Stimulated activated naive CD4-positive, alpha-beta T cell (primary cell): ENCODE measurements at places on chromosomes 2 and 18.

DNA sequence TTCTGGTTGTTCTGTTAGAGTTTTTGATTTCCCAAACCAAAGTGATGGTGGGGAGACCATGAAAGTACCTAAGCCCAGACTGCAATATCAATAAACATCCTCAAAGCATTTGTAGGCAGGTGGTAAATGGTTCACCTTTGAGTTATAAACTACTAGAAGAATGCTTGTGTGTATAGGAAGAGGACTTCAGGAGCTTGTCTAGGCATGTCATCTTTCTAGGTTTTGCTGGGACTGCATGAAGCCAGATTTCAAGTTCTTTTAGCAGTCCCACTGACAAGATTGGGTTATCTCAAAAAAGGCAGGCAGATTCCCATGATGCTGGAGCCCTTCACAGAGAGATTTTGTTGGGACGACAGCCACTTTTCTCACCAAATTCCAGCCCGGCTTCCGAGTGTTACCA lies 135.3 kb downstream of the KCNE4 start:
- DNase-seq = no peak

- no peak for DNase-seq
Observed at GRCh38 chr2:227402959-227403358, 15.2 kb upstream of the SCYGR1 start.

- no peak for DNase-seq
Observed at GRCh38 chr2:18378020-18378653, 182.3 kb downstream of the RDH14 start.

GRCh38 chr2:63818271-63818670 lies 23.4 kb upstream of the UGP2 start:
- DNase-seq = no peak

- no peak for DNase-seq
Observed at GRCh38 chr2:64792300-64792699, 138.6 kb upstream of the SERTAD2 start.

DNA sequence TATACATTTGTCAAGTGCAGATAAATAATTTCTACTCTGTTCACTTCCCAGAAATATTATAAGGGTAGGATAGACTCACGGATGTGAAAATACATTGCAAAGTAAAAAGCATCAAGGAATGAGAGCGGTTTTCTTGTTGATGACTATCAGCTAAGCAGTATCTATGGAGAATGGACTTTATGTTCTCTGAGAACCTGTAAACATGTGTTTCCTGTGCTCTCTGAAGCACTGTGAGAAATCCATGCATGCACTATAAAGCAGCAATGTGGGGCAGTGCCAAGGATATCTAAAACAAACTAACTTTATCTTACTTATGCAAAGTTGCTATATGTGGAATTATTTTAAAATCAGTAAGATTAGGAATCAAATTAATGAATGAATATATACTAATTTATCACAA lies 4.4 kb upstream of the SIGLEC15 start:
- DNase-seq = no peak

GRCh38 chr2:165450156-165450555 lies 19.3 kb upstream of the CSRNP3 start:
- DNase-seq = no peak

- DNase-seq = no peak
Observed at GRCh38 chr2:133163111-133163510, 405.2 kb downstream of the NCKAP5 start.

- no peak for DNase-seq
Observed at GRCh38 chr18:7038330-7038851, 79.2 kb downstream of the LAMA1 start.

DNA sequence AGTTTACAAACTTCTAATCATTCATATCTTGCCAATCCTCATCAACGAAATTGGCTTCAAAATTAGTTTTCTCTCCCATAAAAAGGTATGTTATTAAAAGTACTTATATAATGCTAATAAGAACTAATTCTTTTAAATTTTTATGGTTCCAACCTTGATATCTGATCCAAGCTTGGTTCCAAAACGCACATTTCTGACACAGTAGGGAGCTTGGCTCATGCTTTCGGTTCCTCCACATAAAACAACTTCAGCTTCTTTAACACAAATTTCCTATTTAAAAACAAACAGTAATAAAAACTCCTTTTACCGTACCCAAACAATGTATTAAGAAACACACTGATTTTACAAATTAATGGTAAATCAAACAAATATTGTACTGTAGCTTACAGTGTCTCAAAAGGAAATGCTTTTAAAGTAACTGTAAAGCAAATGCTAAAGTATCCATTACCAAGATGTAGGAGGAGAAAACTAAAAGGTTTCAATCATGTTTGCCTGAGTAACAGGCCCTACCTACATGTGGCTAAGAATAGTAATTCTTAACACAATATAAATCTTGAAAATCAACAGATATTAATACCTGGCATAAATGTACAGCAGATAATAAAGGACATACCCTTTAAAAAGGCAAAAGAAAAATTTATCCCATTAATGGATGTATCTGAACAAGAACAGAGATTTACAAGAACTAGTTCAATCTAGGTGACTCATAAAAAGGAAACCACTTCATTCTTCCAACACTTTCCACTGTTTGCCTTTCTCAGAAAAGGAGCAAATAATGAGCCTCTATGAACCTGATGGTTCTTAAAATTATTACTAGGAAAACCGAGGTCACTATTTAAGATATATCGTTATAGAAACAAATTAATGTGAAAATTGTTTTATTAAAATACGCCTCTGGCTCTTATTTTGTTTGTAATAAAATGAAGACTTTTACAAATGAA lies 17.5 kb downstream of the ACAA2 start:
- DNase-seq = no peak

- no peak for DNase-seq
Observed at GRCh38 chr2:226256709-226257376, 542.8 kb downstream of the IRS1 start.

- DNase-seq = no peak
Observed at GRCh38 chr2:176158855-176159662, 2.0 kb downstream of the HOXD3 start.

- DNase-seq = no peak
Observed at GRCh38 chr2:3459185-3460015, 59.9 kb downstream of the ADI1 start.

- no peak for DNase-seq
Observed at GRCh38 chr2:120729406-120730399, 6.0 kb upstream of the GLI2 start.

GRCh38 chr18:63137999-63138435 lies 181.6 kb downstream of the BCL2 start:
- DNase-seq = peak; percentile 10

DNA sequence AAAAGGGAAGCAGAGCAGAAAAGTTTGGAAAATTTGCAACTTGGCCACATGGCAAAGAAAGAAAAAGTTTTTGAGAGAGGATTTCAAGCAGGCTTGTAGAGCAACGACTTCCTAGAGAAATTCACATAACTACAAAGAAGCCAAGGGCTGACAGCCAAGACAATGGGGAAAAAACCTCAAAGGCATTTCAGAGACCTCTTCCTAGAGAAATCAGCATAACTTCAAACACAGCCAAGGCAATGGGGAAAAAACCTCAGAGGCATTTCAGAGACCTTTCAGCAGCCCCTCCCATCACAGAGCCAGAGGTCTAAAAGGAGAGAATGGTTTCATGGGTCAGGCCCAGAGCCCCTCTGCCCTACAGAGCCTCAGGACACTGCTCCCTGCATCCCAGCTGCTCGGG lies 7.2 kb downstream of the ADI1 start:
- no peak for DNase-seq

DNA sequence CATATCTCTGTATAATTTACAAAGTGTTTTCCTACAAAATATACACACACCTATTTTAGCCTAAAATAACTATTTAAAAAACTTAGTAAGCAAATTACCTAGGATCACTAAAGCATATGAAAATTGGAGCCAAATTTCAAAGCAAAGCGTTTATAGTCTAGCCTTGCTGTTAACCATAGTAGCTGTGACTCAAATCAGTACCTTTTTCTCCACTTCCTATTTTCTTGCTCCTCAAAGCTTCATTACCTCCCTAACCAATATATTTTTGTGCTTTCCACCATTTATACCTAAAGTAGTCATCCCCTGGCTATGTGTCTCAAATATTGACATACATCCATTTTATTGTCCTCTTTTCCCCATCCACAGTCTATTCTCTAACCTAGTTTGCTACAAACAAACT lies 73.1 kb downstream of the ERBB4 start:
- DNase-seq = no peak

- DNase-seq = no peak
Observed at GRCh38 chr2:238738917-238739316, 109.0 kb upstream of the TWIST2 start.

- no peak for DNase-seq
Observed at GRCh38 chr2:5433855-5434254, 258.3 kb upstream of the SOX11 start.

DNA sequence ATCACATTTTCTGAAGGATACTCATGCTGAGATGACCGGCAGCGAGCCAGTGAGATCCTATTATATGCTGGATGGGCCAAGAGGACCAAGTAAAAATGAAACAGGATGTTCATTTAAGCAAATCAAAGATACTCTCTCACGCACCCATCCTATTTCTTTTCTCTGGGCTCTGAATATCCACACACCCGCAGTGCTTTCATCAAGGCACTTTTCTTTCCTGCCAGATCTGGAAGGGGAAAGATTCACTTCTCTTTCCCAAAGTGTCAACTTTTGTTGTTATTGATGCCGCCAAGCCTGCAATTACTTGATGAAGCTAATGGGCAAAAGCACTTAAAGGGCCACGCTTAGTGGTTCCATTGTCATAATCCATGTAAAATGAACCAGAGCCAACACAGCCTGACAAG lies 191.9 kb upstream of the CHAC2 start:
- no peak for DNase-seq

- no peak for DNase-seq
Observed at GRCh38 chr18:31596081-31596872, 4.6 kb downstream of the TTR start.

DNA sequence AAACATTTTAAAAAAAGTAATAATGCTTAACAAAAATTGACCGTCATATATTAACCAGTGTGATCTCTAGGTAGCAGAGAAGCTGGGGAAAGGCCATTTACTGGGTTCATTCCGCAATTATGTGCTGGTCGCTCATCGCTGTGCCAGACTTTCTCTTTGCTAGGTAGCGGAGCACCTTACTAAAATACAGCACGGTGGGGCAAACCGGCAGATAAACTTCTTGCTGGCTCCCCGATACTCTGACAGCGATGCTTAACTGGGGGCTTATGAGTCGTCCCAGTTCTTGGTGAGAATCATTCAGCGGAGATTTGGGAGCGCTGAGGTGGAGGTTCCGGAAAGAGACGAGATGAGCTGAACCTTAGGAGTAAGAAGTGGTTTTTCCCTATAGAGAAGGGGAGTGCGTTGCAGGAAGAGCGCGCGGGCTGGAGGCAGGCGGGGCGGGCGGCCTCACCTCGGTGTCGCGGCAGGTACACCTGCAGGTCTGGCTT lies 605 bp downstream of the C2orf68 start:
- no peak for DNase-seq

DNA sequence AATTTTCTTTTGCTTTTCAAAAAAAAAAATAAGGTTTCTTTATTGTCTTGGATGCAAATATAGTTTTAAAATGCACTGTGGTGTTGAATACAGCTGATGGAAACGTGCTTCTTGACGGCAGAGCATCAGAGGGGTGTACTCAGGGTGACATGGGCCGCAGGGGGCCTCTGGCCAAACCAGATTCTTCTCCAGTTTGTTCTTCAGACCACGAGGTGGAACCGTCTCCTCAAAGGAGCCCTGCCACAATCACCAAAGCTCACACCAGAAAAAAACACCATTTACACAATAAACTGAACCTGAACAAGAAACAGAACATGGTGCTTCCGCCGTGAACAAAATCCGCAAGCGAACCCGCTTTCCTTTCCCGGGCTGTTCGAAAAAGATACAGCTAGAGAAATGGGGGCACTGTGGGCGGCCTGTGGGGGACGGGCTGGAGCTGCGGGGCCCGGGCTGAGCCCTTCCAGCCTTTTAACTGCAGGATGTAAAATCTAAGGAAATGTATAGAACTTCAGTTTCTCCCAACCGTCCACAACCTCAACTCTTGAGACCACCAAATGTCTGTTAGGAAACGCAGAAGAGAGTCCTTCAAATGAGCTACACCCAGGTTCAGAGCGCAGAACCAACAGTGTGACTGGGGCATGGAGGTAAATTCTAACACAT lies 34.5 kb downstream of the PSMG2 start:
- DNase-seq = no peak

- no peak for DNase-seq
Observed at GRCh38 chr18:22091341-22091740, 78.0 kb upstream of the GATA6 start.

- peak; percentile 24 for DNase-seq
Observed at GRCh38 chr2:30072250-30072842, 74.5 kb upstream of the YPEL5 start.

- DNase-seq = no peak
Observed at GRCh38 chr2:181859803-181860202, 31.7 kb upstream of the ITPRID2 start.

DNA sequence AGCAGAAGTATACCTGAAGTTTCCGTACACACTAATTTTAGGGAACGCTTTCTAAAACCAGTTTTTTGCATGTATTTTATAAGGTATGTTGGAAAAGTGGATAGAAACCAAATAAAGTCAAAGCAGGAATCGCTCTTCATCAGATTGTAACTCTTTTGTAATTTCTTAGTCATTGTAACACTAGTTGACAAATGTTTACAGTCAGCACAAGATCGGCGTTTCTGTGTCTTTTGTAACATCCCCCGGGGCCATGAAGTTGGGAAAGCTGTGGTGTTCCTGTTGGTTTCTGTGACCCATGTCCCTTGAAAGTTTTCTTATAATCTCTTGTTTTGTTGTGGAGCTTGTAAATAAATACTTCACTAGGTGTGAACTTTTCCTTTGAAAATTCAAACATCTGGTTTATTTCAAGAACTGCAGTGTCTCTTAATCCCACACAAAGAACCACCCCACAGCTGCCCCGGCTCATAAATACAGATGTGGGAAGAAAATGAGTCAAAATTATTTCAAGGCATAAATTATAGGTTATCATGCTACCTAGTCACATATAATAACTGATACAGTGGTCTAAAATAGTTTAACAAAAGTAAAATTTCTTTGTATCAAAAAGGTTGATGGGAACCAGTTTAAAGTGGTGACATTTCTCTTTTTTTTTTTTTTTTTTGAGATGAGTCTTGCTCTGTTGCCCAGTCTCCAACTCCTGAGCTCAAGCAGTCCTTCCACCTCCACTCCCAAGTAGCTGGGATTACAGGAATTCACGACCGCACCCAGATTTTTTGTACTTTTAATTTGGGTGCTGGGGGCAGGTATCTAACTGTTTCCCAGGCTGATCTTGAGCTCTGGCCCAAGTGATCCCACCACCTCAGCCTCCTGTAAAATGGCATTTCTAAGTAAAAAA lies 751 bp upstream of the NMI start:
- DNase-seq = no peak
